Aorta (tissue), 5 donors: ENCODE measurements at places on chromosomes 13 and 19. TPM values are rescaled to one million over a fixed set of nuclear protein-coding genes. Genes with fewer than 3 reads are reported as not detected.

DNA sequence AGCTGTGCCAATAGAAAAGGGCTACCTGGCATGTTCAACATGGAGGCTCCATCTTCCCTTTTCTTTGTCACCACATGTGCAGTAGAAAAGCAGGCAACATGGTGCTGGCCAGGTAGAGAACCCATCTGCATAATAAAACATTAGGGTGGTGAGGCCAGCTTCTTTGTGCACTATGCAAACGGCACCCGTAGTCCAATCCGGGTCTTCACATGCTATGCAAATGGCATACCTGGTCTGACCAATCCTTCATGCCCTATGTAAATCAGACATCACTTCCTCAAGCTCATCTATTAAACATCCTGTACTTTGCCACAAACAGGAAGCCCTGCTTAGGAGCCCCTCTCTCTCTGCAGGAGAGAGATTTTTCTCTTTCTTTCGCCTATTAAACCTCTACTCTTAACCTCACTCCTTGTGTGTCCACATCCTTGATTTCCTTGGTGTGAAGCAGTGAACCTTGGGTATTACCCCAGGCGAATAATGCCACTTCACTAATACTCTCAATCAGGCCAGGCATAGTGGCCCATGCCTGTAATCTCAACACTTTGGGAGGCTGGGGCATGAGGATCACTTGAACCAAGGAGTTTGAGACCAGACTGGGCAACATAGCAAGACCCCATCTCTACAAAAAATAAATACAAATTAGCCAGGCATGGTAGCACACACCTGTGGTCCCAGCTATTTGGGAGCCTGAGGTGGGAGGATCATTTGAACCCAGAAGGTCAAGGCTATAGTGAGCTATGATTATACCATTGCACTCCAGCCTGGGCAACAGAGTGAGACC, 111.3 kb upstream of the MRI1 start:
- H3K27ac ChIP-seq: no peak overlapping the region
- DNase-seq: no peak
- H3K36me3 ChIP-seq: no peaks in the 10 kb centered on the region
- no peaks in the 10 kb centered on the region for H3K4me1 ChIP-seq

- no peaks in the 10 kb centered on the region for H3K27me3 ChIP-seq
- no peak for DNase-seq
- no peak overlapping the region for H3K27ac ChIP-seq
These were observed 192.2 kb upstream of the KL start for GRCh38 chr13:32824061-32824460.

- H3K4me1 ChIP-seq: peaks cover 4% of the 10 kb centered on the region
- no peak overlapping the region for H3K4me3 ChIP-seq
- DNase-seq: no peak
- no peaks in the 10 kb centered on the region for H3K36me3 ChIP-seq
- H3K27me3 ChIP-seq: no peaks in the 10 kb centered on the region
- peak overlapping the region; percentile 23 for H3K27ac ChIP-seq
These were observed 507 bp upstream of the SWSAP1 start for GRCh38 chr19:11373885-11374432.

KLF5 gene
- total RNA-seq: 3.6 TPM

GRCh38 chr13:32010136-32010535, 21.4 kb upstream of the FRY start:
- no peak overlapping the region for H3K4me3 ChIP-seq
- DNase-seq: no peak
- no peaks in the 10 kb centered on the region for H3K4me1 ChIP-seq
- no peak overlapping the region for H3K27ac ChIP-seq
- no peaks in the 10 kb centered on the region for H3K36me3 ChIP-seq

- H3K4me1 ChIP-seq: no peaks in the 10 kb centered on the region
- no peak for DNase-seq
- no peak overlapping the region for H3K4me3 ChIP-seq
These were observed 327.2 kb upstream of the TSHZ3 start for GRCh38 chr19:31676271-31677004.

DNA sequence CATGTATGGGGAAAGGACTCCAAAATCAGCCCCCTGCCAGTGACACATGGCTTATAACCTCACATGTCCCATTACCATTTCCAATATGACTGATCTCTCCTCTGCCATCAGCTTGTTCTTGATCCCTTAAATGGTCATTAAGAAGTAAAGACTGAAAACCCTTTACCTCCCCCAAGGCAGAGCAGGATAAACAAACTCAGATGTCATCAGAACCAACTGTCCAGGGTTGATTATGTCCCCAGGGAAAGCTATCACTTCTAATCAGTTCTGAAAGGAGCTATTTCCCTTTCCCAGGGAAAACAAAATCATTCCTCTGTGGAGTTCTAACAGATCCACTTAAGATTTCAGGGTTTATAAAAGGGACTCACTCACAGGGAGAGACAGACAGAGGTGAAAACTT, 350.9 kb downstream of the SUCLA2 start:
- no peaks in the 10 kb centered on the region for H3K36me3 ChIP-seq
- H3K27ac ChIP-seq: no peak overlapping the region
- no peaks in the 10 kb centered on the region for H3K4me1 ChIP-seq
- no peak overlapping the region for H3K4me3 ChIP-seq

GRCh38 chr19:44050740-44051649, 841 bp upstream of the ZNF223 start:
- H3K27me3 ChIP-seq: no peaks in the 10 kb centered on the region
- no peak overlapping the region for H3K27ac ChIP-seq
- H3K4me3 ChIP-seq: peak overlapping the region; percentile 74
- H3K4me1 ChIP-seq: peaks cover 2% of the 10 kb centered on the region
- DNase-seq: no peak
- H3K36me3 ChIP-seq: no peaks in the 10 kb centered on the region

DNA sequence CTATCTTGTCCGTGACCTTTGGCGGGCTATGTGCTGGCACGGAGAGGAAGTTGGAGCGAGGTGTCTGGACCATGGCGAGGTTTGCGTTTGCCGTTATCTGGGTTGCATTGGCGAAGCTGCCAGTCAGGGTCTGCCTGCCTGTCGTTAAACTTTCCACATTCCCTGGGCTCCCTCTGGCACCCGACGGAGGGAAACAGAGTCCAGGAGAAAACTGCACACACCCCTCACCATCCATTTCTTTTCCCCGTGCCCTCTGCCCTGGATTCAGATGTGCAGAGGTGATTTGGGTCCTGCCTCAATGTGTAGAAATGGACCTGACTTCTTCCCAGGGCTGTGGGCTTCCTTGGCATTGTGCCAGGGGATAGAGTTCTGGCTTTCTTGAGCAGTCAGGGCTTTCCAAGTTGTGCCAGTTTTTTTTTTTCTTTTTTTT, 142.4 kb downstream of the URI1 start:
- no peak overlapping the region for H3K4me3 ChIP-seq
- no peak for DNase-seq
- no peaks in the 10 kb centered on the region for H3K4me1 ChIP-seq
- H3K36me3 ChIP-seq: no peaks in the 10 kb centered on the region
- H3K27me3 ChIP-seq: no peaks in the 10 kb centered on the region

MAST1 gene
- total RNA-seq: not detected

GRCh38 chr13:100753376-100753775, 78.8 kb upstream of the TMTC4 start:
- H3K27ac ChIP-seq: no peak overlapping the region
- no peaks in the 10 kb centered on the region for H3K27me3 ChIP-seq
- H3K4me1 ChIP-seq: no peaks in the 10 kb centered on the region
- H3K4me3 ChIP-seq: no peak overlapping the region

LMTK3 gene
- total RNA-seq: 4.2 TPM

- H3K27ac ChIP-seq: no peak overlapping the region
- no peak overlapping the region for H3K4me3 ChIP-seq
- H3K27me3 ChIP-seq: no peaks in the 10 kb centered on the region
- no peaks in the 10 kb centered on the region for H3K4me1 ChIP-seq
- no peaks in the 10 kb centered on the region for H3K36me3 ChIP-seq
These were observed 7.2 kb downstream of the SBK2 start for GRCh38 chr19:55529636-55530234.

TEX101 gene
- total RNA-seq: not detected

DNA sequence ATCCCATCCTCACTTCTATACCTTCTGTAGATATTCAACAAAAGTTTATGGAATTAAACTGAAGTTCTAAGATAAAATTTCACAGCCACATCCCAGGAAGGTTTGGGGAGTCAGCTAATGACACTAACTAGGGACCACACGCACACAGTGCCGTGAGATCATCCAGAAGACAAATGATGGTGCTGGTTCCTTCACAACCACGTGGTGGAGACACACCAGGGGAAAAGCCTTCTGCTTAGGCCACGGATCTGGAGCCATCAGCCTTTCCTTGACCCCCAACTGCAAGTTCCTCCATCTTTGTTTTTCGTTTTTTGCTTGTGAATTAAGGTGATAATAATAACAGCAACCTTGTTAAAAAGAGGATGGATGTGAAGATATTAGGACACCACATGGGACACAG, 241.6 kb upstream of the MAB21L1 start:
- no peaks in the 10 kb centered on the region for H3K36me3 ChIP-seq
- no peak overlapping the region for H3K27ac ChIP-seq
- no peaks in the 10 kb centered on the region for H3K27me3 ChIP-seq
- no peak overlapping the region for H3K4me3 ChIP-seq
- DNase-seq: no peak
- H3K4me1 ChIP-seq: no peaks in the 10 kb centered on the region

TMEM205 gene
- total RNA-seq: 50.7 TPM

LILRB3 gene
- total RNA-seq: 18.8 TPM

DNA sequence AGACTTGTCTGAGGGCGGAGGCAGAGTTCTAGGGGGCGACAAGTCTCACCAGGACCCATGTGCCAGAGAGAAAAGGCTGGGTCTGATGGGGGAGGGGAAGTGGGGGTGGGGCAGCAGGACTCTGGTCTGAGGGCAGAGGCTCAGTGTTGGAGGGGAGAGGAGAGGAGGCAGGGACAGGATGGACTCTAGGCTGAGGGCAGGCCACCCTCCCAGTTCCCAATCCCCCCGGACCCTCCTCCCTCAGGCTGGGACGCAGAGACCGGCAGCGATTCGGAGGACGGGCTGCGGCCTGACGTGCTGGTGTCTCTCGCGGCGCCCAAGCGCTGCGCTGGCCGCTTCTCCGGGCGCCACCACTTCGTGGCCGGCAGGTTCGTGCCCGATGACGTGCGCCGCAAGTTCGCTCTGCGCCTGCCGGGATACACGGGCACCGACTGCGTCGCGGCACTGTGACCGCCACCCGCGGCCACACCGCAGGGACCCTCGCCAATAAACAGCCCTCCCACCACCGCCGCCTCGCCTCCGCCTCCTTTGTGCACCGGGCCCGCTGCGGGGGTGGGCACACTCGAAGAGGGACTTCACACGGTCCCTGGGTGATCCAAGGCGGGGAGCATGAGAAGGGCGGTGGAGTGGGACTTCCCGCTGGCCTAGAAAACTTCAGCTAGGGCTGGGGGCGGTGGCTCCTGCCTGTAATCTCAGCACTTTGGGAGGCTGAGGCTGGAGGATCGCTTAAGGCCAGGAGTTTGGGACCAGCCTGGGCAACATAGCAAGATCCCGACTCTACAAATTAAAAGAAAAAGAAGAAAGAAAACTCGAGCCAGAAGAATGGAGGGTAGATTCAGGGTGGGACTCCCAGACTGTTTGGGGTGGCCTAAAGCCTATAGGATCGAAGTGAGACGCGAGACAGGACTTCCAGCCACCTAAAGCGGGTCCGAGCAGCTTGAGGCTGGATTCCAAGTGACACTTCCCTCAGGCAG, 703 bp upstream of the CILP2 start:
- no peaks in the 10 kb centered on the region for H3K36me3 ChIP-seq
- H3K27me3 ChIP-seq: no peaks in the 10 kb centered on the region
- no peaks in the 10 kb centered on the region for H3K4me1 ChIP-seq
- H3K27ac ChIP-seq: no peak overlapping the region
- H3K4me3 ChIP-seq: no peak overlapping the region

ZNF28 gene
- total RNA-seq: 14.0 TPM

PPP6R1 gene
- total RNA-seq: 55.4 TPM

DNA sequence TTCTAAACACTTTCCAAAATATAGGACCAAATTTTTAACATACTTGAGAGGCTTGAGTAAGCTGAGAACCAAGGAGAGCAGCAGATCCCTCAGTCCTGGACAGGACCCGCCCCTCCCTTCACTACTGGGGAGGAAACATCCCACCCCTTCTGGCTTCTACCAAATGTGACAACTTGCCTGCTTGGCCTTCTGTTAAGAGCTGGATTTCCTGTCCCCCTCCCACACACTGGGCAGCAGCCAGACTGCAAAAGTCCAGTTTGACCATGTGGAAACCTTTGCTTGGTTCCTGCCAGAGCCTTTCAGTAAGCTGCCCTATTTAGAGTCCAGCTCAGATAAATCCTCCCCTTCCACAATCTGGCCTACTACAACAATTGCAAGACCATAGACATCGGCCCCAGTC, 84.3 kb downstream of the FGF14 start:
- no peaks in the 10 kb centered on the region for H3K27me3 ChIP-seq
- H3K4me1 ChIP-seq: no peaks in the 10 kb centered on the region
- no peak overlapping the region for H3K4me3 ChIP-seq
- H3K27ac ChIP-seq: no peak overlapping the region
- DNase-seq: peak; percentile 91

MAP2K7 gene
- 34.3 TPM for total RNA-seq

ZNF177 gene
- 2.0 TPM for total RNA-seq
